ENCODE measurements at places on chromosomes 2 and 18. TPM values are rescaled to one million over a fixed set of nuclear protein-coding genes. Genes with fewer than 3 reads are reported as not detected.

GRCh38 chr2:17540813-17541530 is 476 bp downstream of the VSNL1 start:
- H3K27me3 ChIP-seq = peaks cover 26% of the 10 kb centered on the region
- no peaks in the 10 kb centered on the region for H3K36me3 ChIP-seq
- DNase-seq = no peak
- H3K27ac ChIP-seq = peak overlapping the region; percentile 56

The CDH7 gene
- total RNA-seq = not detected

DNA sequence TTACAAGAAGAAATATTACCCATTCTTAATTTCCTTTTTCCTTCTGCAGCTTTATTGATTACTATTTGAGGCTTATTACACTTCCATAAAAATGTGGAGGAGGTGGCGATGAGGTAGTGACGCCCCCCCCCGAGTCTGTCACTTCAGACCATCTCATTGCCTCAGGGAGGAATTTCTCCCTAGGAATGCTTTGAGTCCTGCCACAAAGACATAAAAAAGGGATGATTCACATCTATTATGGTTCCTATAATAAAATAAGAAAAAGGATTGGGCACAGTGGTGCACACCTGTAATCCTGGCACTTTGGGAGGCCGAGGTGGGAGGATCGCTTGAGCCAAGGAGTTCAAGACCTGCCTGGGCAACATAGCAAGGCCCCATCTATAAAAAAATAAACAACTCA is 93.7 kb downstream of the AOX1 start:
- H3K27me3 ChIP-seq = no peaks in the 10 kb centered on the region
- no peak overlapping the region for H3K27ac ChIP-seq
- no peaks in the 10 kb centered on the region for H3K4me1 ChIP-seq
- H3K4me3 ChIP-seq = no peak overlapping the region

GRCh38 chr2:219210196-219210885 is 3.8 kb downstream of the ZFAND2B start:
- H3K4me3 ChIP-seq = no peak overlapping the region
- no peaks in the 10 kb centered on the region for H3K27me3 ChIP-seq

GRCh38 chr2:43518181-43518580 is 77.7 kb downstream of the THADA start:
- no peaks in the 10 kb centered on the region for H3K36me3 ChIP-seq
- H3K27ac ChIP-seq = peak overlapping the region; percentile 81
- no peak overlapping the region for H3K4me3 ChIP-seq
- peaks cover 58% of the 10 kb centered on the region for H3K4me1 ChIP-seq
- no peaks in the 10 kb centered on the region for H3K27me3 ChIP-seq
- DNase-seq = no peak

- H3K4me3 ChIP-seq = no peak overlapping the region
- H3K4me1 ChIP-seq = no peaks in the 10 kb centered on the region
- H3K27ac ChIP-seq = no peak overlapping the region
- no peaks in the 10 kb centered on the region for H3K27me3 ChIP-seq
Observed at GRCh38 chr2:204046145-204046544, 109.6 kb downstream of the ICOS start.

The ADD2 gene
- 1.3 TPM for total RNA-seq

- H3K27me3 ChIP-seq = peaks cover 48% of the 10 kb centered on the region
- no peaks in the 10 kb centered on the region for H3K36me3 ChIP-seq
- peak; percentile 76 for DNase-seq
- peak overlapping the region; percentile 32 for H3K4me3 ChIP-seq
- H3K4me1 ChIP-seq = peaks cover 67% of the 10 kb centered on the region
Observed at GRCh38 chr2:72144632-72145288, 2.9 kb downstream of the CYP26B1 start.

The ABCG8 gene
- not detected for total RNA-seq

DNA sequence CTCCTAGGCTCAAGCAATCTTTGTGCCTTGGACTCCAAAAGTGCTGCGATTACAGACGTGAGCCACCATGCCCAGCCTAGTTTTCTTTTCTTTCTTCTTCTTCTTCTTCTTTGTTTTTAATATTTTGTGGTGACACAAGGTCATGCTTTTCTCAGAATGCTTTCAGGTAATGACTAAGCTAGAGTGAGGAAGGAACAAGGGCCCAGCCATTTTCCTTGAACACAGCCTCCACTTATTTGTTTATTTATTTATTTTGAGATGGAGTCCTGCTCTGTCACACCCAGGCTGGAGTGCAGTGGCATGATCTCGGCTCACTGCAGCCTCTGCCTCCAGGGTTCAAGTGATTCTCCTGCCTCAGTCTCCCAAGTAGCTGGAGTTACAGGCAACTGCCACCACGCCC is 74.3 kb upstream of the ST3GAL5 start:
- no peaks in the 10 kb centered on the region for H3K36me3 ChIP-seq
- DNase-seq = no peak
- H3K27me3 ChIP-seq = no peaks in the 10 kb centered on the region
- no peak overlapping the region for H3K27ac ChIP-seq
- no peak overlapping the region for H3K4me3 ChIP-seq

GRCh38 chr2:214311931-214312749 is 98.7 kb upstream of the VWC2L start:
- no peaks in the 10 kb centered on the region for H3K4me1 ChIP-seq
- H3K27me3 ChIP-seq = no peaks in the 10 kb centered on the region
- H3K4me3 ChIP-seq = no peak overlapping the region
- no peak for DNase-seq
- no peaks in the 10 kb centered on the region for H3K36me3 ChIP-seq

GRCh38 chr2:127104166-127104660 is 2.7 kb downstream of the BIN1 start:
- peak; percentile 63 for DNase-seq
- no peak overlapping the region for H3K4me3 ChIP-seq
- peaks cover 38% of the 10 kb centered on the region for H3K4me1 ChIP-seq
- H3K27ac ChIP-seq = no peak overlapping the region

GRCh38 chr2:100753444-100753843 is 66.5 kb upstream of the NPAS2 start:
- H3K4me1 ChIP-seq = no peaks in the 10 kb centered on the region
- H3K36me3 ChIP-seq = no peaks in the 10 kb centered on the region
- H3K4me3 ChIP-seq = no peak overlapping the region
- H3K27ac ChIP-seq = peak overlapping the region; percentile 40
- DNase-seq = no peak

The GAD1 gene
- total RNA-seq = not detected

- no peak overlapping the region for H3K4me3 ChIP-seq
- DNase-seq = no peak
- H3K27ac ChIP-seq = no peak overlapping the region
- H3K36me3 ChIP-seq = no peaks in the 10 kb centered on the region
- H3K27me3 ChIP-seq = no peaks in the 10 kb centered on the region
Observed at GRCh38 chr2:68018727-68019126, 44.1 kb downstream of the C1D start.

DNA sequence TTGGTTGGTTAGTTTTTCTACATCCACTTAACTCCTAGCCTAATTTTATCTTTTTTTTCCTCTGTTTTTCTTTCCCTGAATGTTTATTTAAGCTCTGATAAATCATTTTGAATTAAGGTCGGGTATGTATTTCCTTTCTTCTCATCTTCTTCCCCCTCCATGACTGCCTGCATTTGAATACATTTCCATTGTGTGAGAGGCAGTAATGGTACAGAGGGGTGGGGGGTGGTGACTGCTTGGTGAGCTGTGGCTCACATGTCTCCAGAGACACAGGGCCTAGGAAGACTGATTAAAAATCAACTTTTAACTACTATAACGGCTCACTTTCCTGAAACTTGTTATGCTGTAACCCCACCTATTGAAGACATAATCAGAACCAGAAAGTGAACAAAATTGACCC is 58.0 kb downstream of the NEDD4L start:
- H3K27ac ChIP-seq = no peak overlapping the region
- no peaks in the 10 kb centered on the region for H3K27me3 ChIP-seq
- no peaks in the 10 kb centered on the region for H3K36me3 ChIP-seq
- peaks cover 6% of the 10 kb centered on the region for H3K4me1 ChIP-seq

- DNase-seq = no peak
- no peak overlapping the region for H3K4me3 ChIP-seq
- no peaks in the 10 kb centered on the region for H3K36me3 ChIP-seq
- H3K27me3 ChIP-seq = no peaks in the 10 kb centered on the region
- H3K27ac ChIP-seq = no peak overlapping the region
- no peaks in the 10 kb centered on the region for H3K4me1 ChIP-seq
Observed at GRCh38 chr2:225319872-225320271, 79.6 kb upstream of the NYAP2 start.

- no peak overlapping the region for H3K27ac ChIP-seq
- no peaks in the 10 kb centered on the region for H3K4me1 ChIP-seq
- H3K27me3 ChIP-seq = no peaks in the 10 kb centered on the region
- H3K4me3 ChIP-seq = no peak overlapping the region
Observed at GRCh38 chr2:160022162-160022561, 40.3 kb downstream of the PLA2R1 start.

DNA sequence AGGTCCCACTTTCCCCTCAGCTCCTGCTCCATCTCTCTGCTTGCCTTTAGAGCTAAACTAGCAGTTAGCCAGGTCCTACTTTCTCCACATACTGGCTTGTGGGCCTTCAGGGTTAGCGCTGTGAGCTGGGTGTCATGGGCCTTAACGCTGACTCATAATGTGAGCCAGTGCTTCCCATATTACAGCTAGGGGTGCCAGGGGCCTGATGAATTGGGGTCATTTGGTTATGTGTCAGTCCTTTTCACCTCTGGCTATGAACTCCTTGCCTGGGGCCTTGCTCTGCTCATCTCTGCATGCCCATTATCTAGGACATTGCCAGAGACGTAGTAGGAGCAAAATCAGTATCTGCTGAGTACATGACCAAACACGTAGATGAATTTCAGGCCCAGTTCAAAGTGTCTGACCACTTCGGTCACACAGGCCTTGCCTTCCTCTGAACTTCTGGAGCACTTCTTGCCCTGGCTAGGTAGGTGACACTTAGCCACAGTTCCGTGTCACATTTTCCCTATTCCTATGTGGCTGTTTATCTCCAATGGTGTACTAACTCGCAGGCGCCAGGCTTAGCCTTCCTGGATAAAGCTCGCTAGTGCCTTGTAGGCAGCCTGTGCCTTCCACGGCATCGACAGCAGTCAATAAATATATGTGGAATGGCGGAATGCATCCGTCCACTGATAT is 103.2 kb upstream of the SIX3 start:
- H3K4me3 ChIP-seq = no peak overlapping the region
- no peaks in the 10 kb centered on the region for H3K36me3 ChIP-seq
- H3K4me1 ChIP-seq = no peaks in the 10 kb centered on the region
- no peak overlapping the region for H3K27ac ChIP-seq
- no peaks in the 10 kb centered on the region for H3K27me3 ChIP-seq
- DNase-seq = no peak

DNA sequence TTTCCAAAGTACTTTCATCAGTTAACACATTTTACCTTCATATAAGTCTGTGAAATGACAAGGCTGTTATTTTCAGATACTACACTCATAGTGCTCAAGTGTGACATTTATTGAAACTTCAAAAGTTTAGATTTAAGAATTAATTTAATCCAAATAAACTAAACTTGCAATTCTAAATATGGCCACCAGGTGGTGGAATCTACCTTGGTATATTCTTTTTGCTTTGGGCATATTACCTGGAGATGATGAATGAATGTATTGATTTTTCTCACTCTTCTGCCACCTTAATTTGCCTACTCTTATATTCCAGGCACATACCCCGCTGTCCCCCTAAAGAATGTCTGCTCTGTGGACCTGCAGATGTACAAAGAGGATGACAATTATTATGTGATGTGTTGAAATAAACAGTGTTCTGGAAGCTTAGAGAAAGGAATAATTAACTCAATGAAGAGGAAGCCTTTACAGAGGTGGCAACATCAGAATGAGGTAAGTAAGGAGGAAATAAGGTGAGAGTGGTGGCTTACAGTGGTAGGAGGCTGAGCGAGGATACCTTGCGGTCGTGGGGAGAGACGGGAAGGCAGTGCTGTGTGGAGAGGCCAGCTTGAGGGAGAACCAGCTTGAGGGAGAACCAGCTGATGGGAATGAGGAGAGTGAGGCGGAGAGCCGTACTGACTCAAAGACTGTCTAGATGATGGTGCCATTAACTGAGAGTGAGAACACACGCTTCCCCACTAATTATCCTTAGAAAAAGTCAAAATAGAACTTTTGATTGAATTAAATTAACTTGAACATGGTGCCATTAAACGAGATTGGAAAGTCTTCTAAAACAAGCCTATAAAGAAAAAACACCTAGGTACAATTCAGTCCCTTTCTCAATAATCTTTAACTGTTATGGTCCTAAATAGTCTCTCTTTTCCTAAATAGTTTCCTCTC is 179.5 kb downstream of the CELF4 start:
- no peak overlapping the region for H3K27ac ChIP-seq
- no peak for DNase-seq
- no peaks in the 10 kb centered on the region for H3K4me1 ChIP-seq
- H3K27me3 ChIP-seq = no peaks in the 10 kb centered on the region

The AAK1 gene
- 24.3 TPM for total RNA-seq

- no peaks in the 10 kb centered on the region for H3K27me3 ChIP-seq
- no peak overlapping the region for H3K4me3 ChIP-seq
- no peak overlapping the region for H3K27ac ChIP-seq
- H3K4me1 ChIP-seq = no peaks in the 10 kb centered on the region
- no peaks in the 10 kb centered on the region for H3K36me3 ChIP-seq
- no peak for DNase-seq
Observed at GRCh38 chr2:201654616-201655384, 11.5 kb upstream of the TMEM237 start.

DNA sequence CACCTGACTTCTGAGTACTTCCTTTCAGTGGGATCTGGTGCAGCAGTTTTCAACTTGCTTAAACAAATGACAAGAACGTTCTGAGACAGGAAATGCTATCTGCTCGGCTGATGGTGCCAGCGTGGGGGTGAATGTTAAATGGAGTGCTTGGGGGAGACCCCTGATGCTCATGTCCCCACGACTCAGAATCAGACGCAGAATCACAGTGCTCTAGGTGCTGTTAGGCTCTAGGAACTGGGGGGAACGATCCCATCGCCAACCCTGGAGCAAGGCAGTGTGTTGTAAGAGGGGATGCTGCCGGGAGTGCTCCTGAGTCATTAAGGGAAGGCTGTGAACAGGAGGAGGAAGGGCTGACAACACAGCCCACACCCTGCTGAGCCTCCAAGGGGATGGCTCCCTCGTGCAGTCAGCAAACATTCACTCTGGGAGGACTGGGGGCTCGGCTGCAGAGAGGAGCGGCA is 34.1 kb upstream of the KCNF1 start:
- no peak for DNase-seq
- H3K4me1 ChIP-seq = no peaks in the 10 kb centered on the region
- no peak overlapping the region for H3K27ac ChIP-seq
- H3K36me3 ChIP-seq = no peaks in the 10 kb centered on the region
- no peak overlapping the region for H3K4me3 ChIP-seq

- no peaks in the 10 kb centered on the region for H3K36me3 ChIP-seq
- H3K27me3 ChIP-seq = no peaks in the 10 kb centered on the region
- no peak overlapping the region for H3K27ac ChIP-seq
- no peak for DNase-seq
Observed at GRCh38 chr2:106685180-106685897, 198.2 kb downstream of the CD8B2 start.
